ENCODE measurements at places on chromosomes 16 and 17.

GRCh38 chr17:30344283-30345088 lies 10.6 kb upstream of the TMIGD1 start:
- DNase-seq: no peak

GRCh38 chr17:57834146-57834741 lies 15.6 kb downstream of the MRPS23 start:
- no peak for DNase-seq

DNA sequence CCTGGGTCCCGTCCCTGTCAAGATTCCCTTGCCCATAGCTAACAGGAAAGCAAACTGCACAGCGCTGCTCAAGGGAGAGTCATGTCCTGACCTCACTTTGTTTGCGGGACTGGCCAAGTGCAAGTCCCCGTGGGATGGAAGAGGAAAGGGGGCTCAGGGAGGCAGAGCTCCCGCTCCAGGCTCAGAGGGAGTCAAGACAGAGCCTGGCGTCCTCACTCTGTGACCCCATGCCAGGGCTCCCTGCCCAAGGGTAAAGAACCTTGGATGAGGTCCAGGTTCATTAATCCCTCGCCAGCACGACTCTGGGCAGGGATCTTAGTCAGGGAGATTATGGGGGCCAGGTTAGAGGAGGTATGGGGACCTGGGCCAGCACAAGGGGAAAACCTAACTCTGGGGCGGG lies 51.5 kb upstream of the CBX4 start:
- no peak for DNase-seq

- DNase-seq: no peak
Observed at GRCh38 chr16:14014284-14014625, 56.9 kb upstream of the MRTFB start.

GRCh38 chr16:23692190-23692837 lies 13.6 kb downstream of the PLK1 start:
- no peak for DNase-seq

DNA sequence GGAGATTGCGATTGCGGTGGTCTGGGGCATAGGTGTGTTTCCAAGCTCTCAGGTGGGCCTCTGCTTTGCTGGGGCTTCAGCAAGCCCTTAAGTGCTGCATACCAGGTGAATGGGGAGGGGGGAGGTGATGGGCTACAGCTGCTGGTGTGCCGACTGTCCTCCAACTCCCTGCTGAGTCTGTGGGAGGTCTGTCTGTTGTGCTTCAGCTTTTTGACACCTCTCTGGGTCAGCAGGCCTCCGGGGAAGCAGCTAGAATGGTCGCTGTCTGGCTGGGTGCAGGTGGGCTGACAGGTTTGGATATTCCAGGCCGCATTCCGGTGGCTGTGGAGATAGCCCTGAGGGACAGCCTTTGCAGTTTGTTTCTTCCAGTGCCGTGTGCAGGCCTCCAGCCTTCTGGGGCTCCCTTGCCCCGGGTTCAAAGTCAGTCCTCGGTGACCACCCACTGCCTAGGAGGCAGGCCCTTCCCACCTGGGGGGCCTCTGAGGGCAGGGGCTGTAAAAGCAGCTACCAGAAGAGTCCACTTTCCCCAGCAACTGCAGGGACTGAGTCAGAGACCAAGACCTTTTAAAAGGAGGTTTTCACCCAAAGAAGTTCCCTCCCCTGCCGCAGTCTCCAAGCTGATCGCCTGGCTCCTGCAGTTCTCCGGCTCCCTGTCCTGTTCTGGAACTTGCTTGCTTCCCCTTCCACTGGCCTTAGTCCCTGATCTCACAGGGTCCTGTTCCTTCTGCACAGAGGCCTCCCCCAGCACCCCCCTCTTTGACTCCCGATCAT lies 2.0 kb upstream of the TTYH2 start:
- DNase-seq: no peak

DNA sequence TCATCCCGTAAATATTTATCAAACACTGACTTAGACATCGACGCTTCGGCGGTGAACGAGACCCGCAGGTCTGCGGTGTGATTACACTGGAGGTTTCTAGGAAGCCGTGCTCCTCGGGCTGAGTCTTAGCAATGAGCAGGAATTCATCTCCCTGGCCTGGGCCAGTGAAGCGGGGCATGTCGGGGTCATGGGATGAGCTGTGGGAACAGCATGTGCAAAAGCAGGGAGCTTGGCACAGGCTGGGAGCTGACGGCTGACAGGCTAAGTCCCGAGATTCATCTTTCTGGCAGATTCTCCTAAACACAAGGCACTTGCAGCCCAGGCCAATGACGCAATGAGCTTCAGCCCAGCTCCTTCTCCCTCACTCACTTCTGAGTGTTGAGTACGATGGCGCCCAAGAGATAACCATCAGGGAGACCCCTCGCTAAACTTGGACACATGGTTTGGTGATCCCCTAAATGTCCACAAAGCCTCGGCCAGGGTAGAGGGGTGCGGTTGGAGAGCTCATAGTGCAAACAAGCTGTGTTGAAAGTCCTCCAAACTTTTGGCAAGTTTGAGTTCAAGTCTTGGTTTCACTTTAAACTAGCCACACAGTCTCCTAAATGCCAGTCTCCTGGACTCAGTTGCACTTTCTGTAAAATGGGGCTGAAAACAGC lies 12.8 kb downstream of the CRISPLD2 start:
- DNase-seq: no peak

GRCh38 chr17:78197147-78197832 lies 10.1 kb downstream of the AFMID start:
- DNase-seq: no peak

- DNase-seq: no peak
Observed at GRCh38 chr16:83137326-83137781, 510.6 kb downstream of the CDH13 start.

GRCh38 chr16:75372236-75372856 lies 61.0 kb downstream of the CFDP1 start:
- DNase-seq: peak; percentile 13

- peak; percentile 5 for DNase-seq
Observed at GRCh38 chr17:36949461-36949927, 740 bp downstream of the AATF start.

DNA sequence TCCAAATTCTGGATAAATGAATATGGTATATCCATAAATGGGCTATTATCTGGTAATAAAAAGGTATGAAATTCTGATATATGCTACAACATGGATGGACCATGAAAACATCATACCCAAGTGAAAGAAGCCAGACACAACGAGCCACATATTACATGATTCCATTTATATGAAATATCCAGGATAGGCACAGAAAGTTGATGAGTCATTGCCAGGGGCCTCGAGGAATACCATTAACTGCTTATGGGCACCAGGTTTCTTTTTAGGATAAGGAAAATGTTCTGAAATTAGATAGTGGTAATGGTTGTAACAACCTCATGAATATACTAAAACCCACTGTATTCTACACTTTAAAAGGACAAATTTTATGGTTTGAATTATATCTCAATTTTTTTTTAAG lies 123.2 kb downstream of the PITPNC1 start:
- DNase-seq: no peak

DNA sequence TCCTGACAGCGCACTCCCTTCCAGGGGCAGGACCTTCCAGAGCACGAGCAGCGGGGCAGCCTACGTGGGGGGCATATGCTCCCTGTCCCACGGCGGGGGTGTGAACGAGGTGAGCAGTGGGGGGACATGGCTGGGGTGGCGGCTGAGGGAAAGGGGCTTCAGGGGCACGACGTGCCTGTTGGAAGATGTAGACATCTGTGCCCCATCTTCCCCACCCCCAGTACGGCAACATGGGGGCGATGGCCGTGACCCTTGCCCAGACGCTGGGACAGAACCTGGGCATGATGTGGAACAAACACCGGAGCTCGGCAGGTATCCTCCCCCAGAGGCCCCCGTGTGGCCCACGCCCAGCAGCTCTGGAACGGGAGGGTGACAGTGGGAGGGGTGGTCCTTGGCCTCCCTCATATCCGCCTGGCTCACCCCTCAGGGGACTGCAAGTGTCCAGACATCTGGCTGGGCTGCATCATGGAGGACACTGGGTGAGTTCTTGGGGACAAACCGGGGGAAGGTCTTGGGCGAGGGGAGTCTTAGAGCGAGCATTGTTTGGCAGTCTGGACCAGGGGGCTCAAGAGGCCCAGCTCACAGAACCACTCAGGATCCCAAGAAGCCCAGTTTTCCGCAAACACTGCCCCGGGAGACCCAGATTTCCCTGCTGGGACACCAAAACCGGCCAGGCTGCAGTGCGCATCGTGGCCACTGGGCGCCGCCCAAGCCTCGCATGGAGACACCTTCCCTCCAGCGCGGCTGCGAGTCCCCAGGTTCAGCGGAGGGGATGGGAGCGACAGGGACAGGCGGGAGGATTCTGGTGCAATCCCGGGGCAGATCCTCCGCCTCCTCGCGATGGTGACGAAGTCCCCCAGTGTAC lies 15.7 kb downstream of the ADAM11 start:
- peak; percentile 38 for DNase-seq

DNA sequence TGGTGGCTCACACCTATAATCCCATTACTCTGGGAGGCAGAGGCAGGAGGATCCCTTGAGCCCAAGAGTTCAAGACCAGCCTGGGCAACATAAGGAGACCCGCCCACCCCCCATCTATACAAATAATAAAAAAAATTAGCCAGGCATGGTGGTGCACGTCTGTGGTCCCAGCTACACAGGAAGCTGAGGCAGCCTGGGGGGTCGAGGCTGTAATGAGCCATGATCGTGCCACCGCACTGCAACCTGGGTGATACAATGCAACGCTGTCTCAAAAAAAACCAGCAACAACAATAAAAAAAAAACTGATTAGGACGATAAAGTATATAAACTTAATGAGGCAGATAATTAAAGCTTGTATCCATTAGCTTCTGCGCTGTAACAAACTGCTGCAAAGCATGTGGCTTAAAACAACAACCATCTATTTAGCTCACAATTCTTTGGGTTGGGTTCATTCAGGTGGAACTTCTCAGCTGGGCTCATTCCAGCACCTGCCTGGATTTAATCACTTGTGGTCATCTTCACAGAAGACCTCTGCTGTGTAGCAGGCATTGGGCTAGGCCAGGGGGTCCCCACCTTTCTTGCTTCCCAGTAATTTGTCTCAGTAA lies 45.8 kb downstream of the LCMT1 start:
- no peak for DNase-seq

DNA sequence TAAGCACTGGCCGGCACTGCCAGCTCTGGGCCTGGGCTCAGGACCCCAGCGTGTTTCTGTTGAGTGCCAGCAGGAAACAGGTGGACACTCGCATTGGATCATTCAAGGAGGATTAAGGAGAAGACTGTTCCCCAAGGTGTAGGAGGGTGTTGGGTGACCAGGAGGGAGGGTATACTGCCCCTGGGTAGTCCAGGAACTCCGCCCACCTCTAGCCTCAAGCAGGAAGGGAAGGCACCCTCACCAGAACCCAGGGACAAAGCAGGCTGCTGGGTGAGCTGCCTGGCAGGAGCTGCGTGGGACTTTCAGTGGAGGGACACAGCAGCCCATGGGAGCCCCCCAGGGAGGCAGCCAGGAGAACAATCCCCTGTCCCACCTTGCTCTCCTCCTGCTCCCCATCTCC lies 7.7 kb upstream of the RAB37 start:
- DNase-seq: no peak

DNA sequence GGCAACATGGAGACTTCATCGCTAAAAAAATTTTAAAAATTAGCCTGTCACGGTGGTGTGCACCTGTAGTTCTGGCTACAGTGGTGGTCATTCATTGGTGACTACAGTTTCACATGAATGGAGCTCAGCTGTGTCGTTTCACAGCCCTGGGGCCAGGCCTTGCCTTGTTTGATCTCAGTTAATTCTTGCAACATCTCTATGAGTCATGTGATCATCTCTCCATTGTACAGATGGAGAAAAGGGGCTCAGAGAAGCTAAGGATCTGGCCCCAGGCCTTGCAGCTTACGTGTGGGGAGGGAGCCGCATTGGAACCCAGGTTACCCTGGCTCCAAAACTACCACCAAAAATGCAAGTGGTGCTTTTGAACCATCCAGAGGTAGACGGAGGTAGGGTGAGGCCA lies 49.4 kb downstream of the GDE1 start:
- DNase-seq: no peak

GRCh38 chr17:83080858-83081683 lies 1.7 kb downstream of the METRNL start:
- DNase-seq: no peak

- DNase-seq: no peak
Observed at GRCh38 chr16:86566966-86567700, 504 bp downstream of the FOXC2 start.

- no peak for DNase-seq
Observed at GRCh38 chr16:48637039-48637438, 27.1 kb upstream of the N4BP1 start.

DNA sequence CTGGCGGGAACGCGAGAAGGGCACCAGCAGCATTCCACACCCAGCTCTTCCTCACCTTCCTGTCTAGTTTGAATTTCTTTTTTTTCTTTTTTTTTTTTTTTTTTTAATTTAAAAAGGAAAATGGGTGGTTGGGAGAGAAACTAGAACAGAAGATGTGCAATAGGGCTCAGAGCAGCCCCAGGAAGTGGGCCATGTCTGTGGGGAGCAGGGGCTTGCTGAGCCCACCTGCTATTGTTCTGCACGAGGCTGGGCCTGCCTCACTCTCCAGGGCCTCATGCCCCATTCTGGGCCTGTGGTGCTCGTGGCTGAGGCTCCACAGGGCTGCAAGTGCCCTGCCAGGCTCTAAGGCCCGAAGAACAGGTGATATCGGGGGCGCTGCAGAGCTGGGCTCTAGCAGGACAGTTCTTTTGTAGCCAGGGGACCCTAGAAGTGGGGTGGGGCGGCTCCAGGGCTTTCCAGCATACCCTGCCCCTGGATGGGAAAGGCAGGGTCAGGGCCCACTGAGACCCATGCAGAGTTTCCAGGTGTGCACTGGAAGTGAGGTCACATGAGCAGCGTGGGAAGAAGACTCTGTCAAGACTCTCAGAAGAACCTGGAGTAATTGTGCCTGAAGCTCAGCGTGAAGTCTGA lies 12.4 kb downstream of the MRPL27 start:
- DNase-seq: no peak

DNA sequence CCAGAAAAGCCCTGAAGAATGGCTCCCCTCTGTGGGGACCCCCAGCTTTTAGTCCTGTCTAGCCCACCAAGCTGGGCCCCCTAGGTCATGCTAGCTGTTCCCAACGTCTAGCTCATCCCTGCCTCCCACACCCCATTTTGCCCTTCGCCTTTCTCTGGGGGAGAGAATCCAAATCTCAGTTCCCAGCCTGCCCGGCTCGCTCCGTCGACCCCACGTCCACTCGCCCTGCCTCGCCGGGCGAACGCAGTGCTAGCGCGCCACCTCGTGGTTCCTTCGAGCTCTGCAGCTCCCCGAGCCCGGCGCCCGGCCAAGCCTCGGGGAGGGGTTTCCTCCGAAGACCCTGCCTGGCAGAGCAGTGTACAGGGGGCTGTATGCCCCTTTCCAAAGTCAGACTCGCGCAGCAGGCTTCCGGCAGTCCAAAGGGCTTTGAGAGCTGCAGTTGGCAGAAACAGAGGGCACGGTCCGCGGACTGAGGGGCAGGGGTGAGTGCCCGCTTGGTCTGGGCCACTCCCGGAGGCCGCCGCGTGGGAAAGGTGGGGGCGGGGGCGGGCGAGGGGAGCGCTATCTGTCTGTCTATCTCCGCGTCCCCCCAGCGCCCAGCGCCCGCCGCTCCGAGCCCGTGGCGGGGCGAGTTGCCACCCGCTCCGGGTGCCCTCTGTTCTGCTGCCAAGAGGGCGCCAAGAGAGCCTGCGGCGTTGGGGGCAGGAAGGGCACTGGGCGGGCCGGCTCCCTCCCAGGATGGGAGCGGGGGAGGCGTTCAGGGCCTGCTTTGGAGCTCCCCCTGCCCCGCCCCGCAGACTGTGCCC lies 1.7 kb upstream of the DLX3 start:
- no peak for DNase-seq

- DNase-seq: no peak
Observed at GRCh38 chr17:30964876-30965275, 6.0 kb upstream of the RNF135 start.

GRCh38 chr16:29862383-29862883 lies 593 bp downstream of the CDIPT start:
- no peak for DNase-seq

GRCh38 chr16:83206426-83206825 lies 579.7 kb downstream of the CDH13 start:
- no peak for DNase-seq

All from HS-5 (cell line).